ENCODE measurements at places on chromosomes 3 and 15.

DNA sequence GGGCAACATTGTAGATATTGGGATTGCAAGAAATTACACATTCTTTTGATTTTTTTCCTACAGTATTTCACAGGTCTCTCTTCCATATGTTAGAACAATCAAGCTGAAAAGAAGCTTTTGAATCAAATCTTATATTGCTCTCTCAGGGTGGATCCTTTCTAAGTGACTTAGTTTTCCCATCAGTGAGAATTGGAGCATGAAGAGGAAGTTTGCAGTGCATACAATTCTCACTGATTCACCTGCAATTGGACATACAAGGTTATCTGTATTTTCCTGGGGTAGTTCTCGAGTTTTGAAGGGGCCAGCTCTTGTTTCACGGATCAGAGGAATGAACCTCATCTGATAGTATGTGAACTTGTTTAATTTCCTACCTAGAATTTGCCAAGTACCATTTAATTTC is 150.8 kb downstream of the PEX5L start:
- DNase-seq, result no peak

DNA sequence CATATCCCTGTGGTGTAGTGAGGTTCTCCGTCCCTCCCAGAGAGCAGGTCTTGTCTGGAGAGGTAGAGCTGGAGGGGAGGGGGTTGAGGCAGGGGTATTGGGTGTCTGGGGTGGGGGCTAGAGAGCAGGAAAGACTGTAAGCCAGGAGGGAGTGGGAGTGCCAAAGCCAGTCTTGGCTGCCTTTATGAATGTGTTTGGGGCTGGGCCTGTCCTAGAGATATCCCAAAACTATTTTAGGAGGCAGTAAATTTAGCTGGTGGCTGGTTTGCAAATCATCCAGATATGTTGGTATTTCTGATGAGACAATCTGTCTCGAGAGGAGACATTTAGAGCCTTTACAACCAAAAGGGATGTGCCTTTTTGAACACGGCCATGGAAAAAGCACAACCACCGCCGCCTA is 166.6 kb downstream of the TLE3 start:
- DNase-seq, result no peak

- no peak for DNase-seq
Observed at GRCh38 chr15:83248151-83249029, 36.1 kb downstream of the BNC1 start.

GRCh38 chr15:35243758-35244157 is 158.7 kb upstream of the NANOGP8 start:
- DNase-seq, result no peak

- DNase-seq, result no peak
Observed at GRCh38 chr3:41521010-41521655, 321.8 kb downstream of the CTNNB1 start.
